Left kidney (tissue), 8 donors: ENCODE measurements at places on chromosomes 3 and 15.

DNA sequence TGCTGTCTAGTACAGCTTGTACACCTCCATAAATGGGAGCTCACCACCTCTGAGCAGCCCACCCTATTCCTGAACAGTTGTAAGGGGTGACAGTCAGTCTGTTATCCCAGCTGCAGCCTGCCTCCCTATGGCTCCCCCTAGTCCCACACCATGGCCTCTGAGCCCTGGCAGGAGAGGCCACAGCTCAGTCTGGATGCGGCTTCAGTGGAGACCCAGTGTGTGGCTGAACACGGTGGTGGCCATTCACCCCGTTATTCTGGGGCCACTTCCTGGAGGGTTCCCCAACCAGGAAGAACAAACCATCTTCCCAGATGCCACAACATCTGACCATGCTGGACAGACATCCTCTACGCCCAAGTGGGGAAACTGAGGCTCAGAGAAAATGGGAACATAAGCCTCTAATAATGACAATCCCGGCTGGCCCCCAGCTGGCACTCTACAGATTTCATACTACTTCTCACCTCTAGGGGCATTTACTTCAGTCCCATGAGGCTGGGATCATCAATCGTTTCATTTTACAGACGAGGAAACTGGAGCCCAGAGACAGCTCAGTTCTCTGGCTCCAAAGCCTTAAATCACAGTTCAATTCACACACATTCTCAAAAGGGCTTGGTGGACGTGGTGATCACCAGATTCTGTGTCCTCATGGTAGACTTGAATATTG lies 9.2 kb upstream of the GRIP2 start:
- DNase-seq: no peak

DNA sequence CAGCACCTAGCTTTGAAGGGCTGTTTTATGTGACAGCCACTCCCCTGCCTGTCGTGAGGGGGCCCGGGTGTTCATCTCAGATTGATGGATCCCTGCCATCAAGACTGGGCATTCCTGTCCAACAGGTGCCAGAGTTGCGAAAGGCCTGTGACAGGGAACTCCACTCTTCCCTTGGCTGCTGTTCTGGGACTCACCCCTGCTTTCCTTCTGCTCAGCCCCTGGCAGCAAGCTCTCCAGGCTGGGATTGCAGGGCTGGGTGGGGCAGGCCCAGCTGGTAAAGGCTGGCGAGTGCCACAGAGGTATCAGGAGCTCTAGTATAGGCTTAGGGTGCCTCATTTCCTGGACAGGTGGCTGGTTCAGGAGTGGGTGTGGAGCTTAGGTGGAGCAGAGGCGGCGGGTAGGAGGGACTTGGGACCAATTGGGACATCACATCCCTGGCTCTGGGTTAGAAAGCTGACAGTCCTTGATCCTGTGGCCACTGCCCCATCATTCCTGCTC lies at the start of gene PLA2G4B:
Gene PLA2G4B (plus strand): TSS at position 448 of the 498 bp plus-strand sequence. CDS start 67 bp downstream, outside the sequence.
- no peak for DNase-seq

GRCh38 chr3:1734494-1735122 lies 364.1 kb upstream of the CNTN4 start:
- no peak for DNase-seq

GRCh38 chr3:152737021-152737908 lies 97.7 kb upstream of the P2RY1 start:
- no peak for DNase-seq

- no peak for DNase-seq
Observed at GRCh38 chr3:34073961-34074360, 275.5 kb downstream of the PDCD6IP start.

DNA sequence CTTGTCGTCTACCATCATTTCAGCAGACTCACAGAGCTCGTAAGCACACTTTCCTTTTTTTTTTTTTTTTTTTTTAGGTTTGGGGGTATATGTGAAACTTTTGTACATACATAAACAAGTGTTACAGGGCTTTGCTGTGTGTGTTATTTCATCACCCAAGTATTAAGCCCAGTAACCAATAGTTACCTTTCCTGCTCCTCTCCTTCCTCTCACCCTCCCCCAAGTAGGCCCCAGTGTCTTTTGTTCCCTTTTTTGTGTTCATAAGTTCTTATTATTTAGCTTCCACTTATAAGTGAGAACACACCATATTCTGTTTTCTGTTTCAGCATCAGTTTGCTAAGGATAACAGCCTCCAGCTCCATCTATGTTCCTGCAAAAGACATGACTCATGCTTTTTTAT lies 746.8 kb downstream of the GRM7 start:
- DNase-seq: no peak

DNA sequence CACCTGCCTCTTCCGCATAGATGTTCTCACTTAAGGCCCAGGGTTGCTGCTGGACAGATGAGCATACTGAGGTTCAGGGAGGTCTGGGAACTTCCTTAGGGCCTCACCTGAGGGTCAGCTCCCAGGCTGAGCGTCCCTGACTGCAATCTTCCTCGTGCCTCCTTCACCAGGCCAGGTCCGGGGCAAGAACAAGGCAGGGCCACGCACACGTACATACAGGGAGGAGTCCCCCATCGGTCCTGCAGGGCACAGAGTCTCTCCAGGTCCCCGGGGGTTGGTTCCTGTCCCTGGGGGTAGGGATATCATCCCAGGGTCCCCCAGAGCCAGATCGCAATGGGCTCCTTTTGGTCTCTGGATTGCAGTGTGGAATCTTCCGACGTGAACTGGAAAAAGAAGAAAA lies 130.1 kb downstream of the LRRK1 start:
- no peak for DNase-seq

DNA sequence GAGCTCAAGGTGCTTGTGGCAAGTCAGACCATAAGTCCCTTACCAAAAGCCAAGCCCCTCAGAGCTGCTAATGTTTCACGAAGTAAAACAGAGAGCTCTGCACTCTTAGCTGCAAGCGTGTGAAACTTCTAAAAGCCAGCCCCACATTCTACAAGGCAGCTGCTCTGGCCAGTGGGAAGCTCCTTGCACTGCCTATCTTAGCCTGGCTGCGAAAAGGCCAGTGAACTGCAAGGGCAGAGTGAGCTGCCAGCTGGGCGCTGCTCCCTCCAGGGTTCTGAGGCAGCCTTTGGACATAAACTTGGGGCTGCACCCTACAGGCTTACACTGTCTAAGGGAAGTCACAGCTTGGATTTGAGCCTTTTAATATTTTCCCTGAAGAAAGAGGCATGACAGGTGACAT lies 2.2 kb upstream of the MUSTN1 start:
- DNase-seq: no peak

DNA sequence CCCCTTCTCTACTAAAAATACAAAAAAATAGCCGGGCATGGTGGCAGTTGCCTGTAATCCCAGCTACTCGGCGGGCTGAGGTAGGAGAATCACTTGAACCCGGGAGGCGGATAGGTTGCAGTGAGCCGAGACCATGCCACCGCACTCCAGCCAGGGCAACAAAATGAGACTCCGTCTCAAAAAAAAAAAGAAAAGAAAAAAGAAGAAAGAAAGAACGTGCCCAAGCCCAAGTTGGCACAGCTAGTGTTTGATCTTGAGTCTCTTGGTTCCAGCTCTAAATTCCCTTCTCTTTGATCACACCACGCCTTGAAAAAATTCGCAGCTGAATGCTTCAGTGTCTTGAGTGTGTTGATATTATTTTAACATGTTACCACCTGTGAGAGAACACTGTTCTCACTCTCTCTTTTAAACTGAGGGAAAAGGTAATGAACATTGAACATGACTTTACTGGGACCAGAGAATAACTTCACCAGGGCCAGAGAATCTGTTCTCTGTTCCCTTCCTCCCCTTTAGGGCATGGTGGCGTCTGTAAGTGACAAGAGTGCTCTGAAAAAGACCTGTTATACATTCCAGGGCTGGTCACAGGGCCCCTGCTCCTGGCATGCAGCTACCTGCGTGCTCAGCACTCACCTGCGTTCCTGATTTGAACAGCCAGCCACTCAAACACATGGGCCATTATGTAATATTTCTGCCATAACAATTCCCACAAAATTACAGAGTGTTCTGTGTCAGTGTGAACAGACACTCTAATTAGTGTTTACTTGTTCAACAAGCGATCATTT lies 19.0 kb downstream of the SLCO3A1 start:
- DNase-seq: no peak

DNA sequence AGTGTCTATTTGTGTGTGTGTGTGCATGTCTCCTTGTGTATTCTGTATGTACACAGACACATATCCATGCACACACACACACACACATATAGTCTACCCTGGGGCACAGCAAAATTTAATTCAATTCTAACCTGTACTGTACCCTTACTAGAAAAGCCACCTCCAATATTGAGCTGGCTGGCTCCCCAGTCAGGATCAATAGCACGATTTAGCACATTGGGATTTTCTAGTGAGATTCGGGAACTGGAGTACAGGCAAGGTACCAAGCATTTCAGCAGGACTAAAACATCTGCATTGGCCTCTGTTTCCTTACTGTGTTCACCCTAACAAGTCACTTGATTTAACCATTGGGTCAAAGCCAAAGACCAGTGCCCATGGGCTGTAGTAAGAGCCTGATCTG lies 13.2 kb downstream of the FSTL1 start:
- no peak for DNase-seq

DNA sequence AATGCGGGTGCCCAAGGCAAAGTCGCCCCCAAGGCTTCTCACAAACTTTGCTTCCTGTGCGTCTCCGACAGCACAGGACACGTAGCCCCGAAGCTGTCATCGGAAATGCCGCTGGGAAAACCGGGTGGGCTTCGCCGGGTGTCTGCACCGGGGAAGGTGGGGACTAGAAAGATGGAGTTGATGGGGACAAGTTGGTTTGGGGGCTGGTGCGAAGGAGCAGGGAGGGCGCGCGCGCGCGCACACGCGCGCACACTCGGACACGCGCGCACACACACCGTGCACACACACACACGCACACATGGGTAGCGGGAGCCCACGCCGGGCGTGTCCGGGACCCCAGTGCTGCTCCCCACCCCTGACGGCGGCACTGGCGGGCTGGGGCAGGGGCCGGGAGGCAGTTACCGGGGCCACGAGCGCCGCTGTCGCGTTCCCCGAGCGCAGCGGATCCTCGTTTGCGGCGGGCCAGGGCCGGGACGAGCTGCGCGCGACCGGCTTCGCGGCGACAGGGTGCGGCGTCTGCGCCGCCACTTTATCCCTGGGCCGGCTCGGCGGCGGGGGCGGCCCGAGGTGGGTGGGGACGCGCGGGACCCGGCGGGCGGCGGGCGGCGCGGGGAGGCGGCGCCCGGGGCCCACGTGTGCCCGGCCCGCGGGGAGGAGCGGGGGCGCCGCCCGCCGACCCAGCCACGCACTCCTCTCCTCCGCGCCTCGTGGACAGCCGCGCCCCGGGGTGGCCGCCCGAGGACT lies 539 bp upstream of the MGLL start:
- peak; percentile 28 for DNase-seq

- DNase-seq: no peak
Observed at GRCh38 chr3:39408493-39409372, 2.2 kb downstream of the RPSA start.

DNA sequence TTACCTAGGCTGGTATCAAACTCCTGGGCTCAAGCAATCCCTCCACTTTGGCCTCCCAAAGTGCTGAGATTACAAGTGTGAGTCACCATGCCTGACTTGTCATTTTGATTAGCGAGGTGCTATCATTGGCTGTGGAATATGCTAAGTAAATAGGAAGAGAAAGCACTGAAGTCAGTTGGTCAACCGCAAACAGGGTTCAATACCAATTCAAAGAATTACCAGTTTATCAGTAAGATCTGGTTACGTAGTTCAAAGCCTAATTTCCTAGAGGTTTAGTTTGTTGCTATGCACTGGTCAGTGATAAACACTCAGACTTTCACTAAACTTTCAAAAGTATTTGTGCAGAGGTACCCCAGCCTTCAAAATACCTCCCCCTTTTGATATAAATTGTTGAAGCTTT lies 29.5 kb downstream of the GLB1 start:
- no peak for DNase-seq

- DNase-seq: no peak
Observed at GRCh38 chr15:98909968-98910885, 97.4 kb downstream of the PGPEP1L start.

DNA sequence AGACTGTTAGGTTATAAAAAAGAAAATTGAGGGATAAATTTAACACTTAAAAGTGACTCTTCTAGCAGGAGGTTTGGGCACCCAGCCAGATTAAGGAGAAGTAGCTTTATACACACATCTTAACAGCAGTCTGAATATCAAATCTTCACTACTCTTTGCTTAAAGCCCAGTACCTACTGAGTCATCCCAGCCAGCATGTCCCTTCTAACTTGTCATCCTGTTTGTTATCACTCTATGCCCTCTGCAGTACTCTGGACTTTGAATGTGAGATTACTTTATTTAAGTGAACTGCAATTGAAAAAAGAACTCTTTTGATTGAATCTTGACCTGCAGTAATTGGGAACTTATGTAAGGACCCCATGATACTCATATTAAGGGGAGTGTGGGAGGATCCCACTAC lies 77.6 kb downstream of the FHIT start:
- DNase-seq: no peak

- DNase-seq: no peak
Observed at GRCh38 chr3:117393119-117393518, 683.5 kb downstream of the TUSC7 start.

DNA sequence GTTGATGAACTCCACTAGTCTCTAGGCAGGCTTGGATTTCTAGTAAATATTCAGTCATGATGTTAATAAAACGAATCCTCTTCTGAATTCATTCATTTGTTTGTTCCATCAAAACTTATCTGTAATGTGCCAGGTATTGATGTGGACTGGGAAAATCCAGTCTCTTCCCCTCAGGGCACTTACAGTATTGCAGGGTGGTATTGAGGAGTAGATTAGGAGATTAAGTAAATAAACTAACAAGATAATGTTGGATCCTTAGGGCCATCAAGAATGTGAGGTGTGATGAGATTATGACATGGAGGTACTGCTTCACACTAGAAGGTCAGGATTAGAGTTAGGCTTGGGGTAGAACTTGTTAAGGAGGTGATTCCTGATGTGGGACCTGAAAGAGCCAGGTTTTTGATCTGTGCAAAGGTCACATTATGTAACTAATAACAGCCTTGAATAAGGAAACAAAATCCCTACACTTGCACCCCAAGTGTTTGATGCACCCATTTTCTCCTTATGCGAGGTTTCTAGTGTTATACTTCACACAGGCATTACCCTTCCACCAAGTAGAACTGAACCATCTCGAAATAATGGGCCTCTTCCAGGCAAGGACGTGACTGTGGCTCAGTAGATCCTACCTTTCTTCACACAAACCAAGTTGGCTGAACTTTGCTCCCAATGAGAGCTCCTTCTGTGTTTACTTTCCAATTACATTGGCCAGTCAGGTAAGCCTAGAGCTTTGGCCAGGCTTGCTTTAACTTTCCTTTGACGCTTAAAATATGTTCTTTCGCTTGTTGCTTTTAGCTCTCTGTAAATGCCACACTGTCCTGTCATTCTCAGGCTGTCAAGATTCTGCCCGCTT lies 16.7 kb downstream of the MCTP2 start:
- DNase-seq: no peak

DNA sequence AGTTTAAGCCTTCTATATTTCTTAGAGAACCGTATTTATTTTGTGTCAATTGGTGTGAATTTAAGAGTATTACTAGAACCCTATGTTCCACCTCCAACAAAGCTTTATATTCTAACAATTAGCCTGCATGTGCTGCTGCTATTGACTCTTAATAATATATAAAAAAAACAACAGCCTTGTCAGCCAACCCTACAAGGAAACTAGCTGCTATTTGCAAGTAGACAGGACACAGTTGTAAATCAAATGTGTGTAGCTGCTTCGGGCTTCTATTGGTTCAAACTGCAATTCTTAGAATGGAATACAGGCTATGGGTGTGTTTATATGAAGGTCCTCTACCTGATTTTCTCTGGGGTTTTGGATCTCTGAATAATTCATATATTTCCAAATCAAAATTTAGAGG lies 60.7 kb downstream of the ZBTB20 start:
- DNase-seq: no peak
